A549 treated with RU486 at 1 μM for 4 hours (cell line): ENCODE measurements at places on chromosomes 6 and 20. TPM values are rescaled to one million over a fixed set of nuclear protein-coding genes. Genes with fewer than 3 reads are reported as not detected.

SPATS1 gene
- not detected in 5 replicates for total RNA-seq

FAM83B gene
- total RNA-seq, result 0.06 to 0.13 TPM (median 0.09 TPM) in 5 replicates

NRN1 gene
- 0.45 to 0.69 TPM (median 0.50 TPM) in 5 replicates for total RNA-seq

PACRG gene
- 0.25 TPM in 1 of 5 replicates, not detected in the others for total RNA-seq

GPR63 gene
- 0.33 to 0.75 TPM (median 0.64 TPM) in 5 replicates for total RNA-seq

SCRT2 gene
- total RNA-seq, result not detected in 5 replicates
